NCI-H524 treated with DMSO at 0.1 percent for 48 hours (cell line): ENCODE measurements at places on chromosomes 5 and 9.

DNA sequence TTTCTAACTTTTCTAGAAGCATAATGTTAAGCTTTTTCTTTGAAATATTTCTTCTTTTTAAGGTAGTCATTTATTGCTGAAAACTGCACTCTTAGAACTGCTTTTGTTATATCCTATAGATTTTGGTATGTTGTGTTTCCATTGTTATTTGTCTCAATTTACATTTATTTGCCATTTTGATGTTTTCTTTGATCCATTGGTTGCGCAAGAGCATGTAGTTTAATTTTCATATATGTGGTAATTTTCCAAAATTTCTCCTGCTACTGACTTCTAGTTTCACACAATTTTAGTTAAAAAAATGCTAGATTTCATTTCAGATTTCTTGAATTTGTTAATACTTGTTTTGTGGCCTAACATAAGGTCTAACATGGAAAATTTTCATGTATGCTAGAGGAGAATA lies 1029.3 kb upstream of the TYRP1 start:
- DNase-seq: no peak

DNA sequence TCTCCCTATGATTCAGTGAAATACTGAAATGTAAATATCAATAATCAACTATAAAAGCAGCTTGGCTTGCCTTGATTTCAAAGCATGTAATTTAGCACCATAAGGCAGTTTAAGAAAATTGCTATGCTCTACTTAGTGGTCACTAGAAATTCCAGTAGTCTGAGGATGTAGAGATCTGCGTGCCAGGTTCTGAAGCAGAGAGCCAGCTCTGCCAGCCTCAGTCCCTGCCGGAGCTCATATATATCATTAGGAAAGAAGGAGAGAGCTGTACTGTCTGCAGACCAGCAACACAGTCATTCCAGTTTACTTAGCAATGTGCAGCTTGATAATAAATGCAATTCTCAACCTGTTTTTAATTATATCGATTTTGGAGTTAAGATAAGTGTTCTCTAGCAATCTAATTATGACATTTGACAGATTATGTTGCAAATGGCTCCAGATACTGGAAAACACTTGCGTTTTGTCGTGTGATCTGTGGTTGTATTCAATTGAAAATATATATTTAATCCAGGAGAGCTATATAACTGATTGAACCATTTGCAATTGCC lies 540.5 kb downstream of the CTNND2 start:
- DNase-seq: no peak

- no peak for DNase-seq
Observed at GRCh38 chr5:35440409-35440808, 177.3 kb upstream of the SPEF2 start.

DNA sequence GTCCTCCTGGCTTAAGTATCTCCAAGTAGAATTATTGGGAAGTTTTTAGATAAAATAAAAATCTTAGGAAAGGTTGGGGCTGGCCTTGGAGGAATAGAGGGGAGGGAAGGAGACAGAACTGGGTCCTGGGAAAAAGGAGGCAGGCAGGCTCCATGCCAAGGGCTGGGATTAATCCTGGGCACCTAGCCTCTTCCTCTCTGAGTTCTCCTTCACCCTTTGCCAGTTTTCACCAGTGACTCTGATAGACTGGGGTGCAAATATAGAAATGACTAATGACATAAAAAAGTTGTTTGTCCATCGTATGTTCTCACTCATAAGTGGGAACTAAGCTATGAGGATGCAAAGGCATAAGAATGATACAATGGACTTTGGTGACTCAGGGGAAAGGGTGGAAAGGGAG lies 81.9 kb downstream of the RMI1 start:
- DNase-seq: no peak

DNA sequence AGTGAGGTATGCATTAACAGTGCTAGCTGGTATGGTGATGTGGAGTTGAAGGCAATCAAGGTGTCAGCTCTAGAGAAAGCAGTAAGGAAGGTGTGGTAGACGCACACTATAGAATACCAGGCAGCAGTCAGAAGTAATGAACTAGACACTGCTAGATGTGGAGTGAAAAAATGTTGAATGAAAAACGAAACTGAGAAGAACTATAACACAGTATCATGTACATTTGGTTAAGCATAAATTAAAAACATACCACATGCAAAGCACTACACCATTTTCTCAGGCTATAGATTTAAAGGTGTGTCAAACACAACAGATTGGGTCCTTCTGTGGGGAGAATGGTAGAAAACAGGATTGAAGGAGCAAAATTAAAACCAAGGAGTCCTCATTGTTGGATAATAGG lies 15.4 kb downstream of the ZNF622 start:
- no peak for DNase-seq

- no peak for DNase-seq
Observed at GRCh38 chr5:155094455-155094854, 80.9 kb downstream of the KIF4B start.

GRCh38 chr5:77718934-77719610 lies 57.1 kb downstream of the TBCA start:
- DNase-seq: no peak

GRCh38 chr5:158026304-158027031 lies 167.5 kb upstream of the CLINT1 start:
- DNase-seq: no peak

- DNase-seq: no peak
Observed at GRCh38 chr9:87157366-87158031, 210.2 kb upstream of the GAS1 start.

DNA sequence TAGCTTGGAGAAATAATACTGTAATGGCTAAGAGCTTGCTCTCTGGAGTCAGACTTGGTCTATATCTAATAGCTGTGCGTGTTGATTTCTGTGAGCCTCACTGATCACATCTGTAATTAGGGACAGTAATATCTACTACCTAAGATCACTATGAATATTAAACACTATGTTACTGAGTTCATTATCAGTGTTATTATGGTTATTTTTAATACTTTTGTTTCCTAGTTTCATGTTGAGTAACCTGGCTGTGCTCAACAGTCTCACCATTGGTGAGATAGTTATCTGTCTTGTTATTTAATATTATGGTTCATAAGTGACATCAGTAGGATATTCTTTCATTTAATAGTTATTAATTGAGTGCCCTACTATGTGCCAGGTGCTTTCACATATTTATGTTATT lies 22.4 kb upstream of the CAVIN4 start:
- DNase-seq: no peak

DNA sequence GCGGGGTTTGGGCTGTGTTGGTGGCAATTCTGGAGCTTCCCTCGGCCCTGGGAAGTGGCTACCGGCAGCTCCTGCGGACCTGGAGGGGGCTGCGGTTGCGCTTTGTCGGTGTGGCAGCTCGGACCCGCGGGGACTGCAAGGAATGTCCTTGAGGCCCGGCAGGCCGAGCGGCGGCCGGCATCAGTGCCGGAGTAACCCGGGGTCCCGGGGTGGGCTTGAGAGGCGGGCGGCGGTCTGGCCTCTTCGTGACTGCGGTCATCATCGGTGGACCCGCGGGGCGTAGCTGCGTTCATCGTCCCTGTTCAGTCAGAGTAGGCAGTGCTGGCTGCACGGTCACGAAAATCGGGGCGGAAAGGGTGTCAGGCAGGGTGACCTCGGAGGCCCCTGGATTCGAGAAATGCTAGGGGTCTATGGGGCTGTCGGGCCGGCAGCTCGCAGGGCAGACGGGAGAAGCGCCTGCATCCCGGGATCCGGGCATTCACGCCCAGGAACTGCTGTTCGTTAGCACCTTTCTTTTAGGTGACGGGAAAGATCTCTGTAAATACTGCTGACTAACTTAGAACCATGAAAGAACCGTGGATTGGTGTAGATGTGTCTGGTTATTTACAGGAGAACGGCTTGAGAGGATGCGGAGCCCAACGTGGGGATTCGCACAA lies 474 bp downstream of the HMGCR start:
- no peak for DNase-seq

GRCh38 chr5:131321066-131321465 lies 57.2 kb downstream of the CDC42SE2 start:
- no peak for DNase-seq

GRCh38 chr9:34550016-34550680 lies 27.4 kb upstream of the ENHO start:
- DNase-seq: no peak

DNA sequence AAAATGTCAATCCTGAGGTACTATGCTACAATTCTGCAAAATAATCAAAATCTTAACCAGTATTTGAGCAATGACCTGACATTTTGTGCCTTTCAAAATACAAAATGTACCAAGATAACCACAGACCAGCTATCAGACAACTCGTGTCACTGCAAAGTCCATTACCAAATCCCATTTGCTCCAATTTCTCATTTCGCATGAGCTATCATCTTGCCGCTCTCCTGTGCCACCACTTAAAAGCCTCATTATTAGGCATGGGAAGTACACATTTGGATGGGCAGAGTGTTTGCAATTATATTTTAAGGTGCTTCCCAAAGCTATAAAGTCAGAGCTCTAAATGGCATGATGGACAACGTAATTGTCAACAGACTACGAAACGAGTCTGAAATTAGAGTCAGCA lies 205.2 kb downstream of the AGTPBP1 start:
- DNase-seq: no peak

GRCh38 chr5:177303925-177304391 lies 359 bp downstream of the PRELID1 start:
- no peak for DNase-seq

DNA sequence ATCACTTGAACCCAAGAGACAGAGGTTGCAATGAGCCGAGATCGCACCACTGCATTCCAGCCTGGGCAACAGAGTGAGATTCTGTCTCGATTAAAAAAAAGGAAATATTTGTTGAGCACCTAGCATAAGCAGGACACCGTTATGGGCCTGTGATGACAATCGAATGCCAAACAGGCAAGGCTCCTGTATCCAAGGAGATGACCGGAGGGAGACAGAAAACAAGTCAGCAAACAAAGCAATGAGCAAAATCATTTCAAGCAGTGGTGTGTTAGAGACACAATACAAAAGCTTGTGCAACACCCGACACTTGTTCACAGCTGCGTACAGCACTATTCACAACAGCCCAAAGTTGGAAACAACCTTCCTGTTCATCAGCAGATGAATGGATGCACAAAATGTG lies 87.1 kb upstream of the CPEB4 start:
- no peak for DNase-seq

DNA sequence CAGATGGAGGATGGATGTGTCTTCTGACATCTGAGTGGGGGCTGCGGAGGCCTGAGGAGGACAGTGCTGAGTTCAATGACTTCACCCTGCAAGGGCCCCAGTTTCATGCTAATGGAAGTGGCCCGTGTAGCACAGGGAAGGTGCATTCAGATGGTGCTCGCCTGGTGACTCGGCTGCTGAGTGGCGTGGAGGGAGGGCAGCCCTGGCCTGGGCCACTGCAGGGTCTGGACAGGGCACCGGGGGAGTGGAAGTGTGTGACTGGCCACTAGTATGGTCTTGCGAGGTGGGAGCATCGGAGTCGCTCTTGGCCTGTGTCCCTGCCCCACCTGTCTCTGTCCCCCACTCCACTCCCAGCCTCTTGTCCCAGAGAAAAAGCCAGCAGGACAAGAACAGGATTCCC lies 1.7 kb upstream of the SLC9A3 start:
- DNase-seq: no peak

- no peak for DNase-seq
Observed at GRCh38 chr5:133927300-133928180, 40.9 kb downstream of the C5orf15 start.

GRCh38 chr9:117180896-117181445 lies 233.9 kb downstream of the ASTN2 start:
- DNase-seq: no peak

DNA sequence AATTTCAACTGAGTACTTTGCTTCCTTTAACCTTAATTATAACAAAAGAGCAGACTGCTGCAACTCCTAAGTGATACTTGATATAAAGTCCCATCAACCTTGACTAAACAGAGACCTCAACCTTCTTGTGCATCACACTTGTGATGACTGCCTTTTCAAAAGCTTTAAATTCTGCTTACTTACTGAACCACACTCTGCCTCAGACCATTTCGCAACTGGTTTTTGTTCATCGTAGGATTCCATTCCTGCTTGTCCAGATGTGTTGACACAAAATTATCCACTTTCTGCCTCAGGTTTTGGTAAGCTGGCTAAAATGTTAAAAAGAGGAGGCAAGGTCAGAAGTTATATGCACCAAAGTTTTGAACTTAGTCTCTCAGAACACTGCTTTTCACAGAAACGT lies 3.5 kb downstream of the BOD1 start:
- no peak for DNase-seq

GRCh38 chr5:31948006-31948405 lies 226.1 kb downstream of the GOLPH3 start:
- DNase-seq: no peak
